Posterior vena cava (tissue), 2 donors: ENCODE measurements at places on chromosomes 1 and 21.
A peak's percentile ranks its signal among the peaks of the same experiment; 100 is the strongest.

DNA sequence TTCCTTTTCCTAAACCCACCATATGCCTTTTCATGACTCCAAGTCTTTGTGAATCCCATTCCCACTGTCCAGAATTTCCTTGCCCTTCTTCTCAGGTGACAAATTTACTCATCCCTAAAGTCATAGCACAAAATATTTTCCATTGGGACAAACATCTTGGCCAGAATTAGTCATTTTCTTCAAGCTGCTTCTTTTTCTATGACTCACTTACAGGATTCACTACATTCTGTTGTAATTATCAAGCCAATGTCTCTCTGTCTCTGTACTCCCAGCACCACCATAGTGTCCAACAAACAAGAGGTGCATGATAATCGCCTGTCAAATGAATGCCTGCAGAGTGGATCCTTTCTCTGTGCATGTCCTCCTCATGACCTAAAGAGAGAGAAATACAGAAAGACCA, 37.8 kb downstream of the SGIP1 start:
- no peak for DNase-seq

DNA sequence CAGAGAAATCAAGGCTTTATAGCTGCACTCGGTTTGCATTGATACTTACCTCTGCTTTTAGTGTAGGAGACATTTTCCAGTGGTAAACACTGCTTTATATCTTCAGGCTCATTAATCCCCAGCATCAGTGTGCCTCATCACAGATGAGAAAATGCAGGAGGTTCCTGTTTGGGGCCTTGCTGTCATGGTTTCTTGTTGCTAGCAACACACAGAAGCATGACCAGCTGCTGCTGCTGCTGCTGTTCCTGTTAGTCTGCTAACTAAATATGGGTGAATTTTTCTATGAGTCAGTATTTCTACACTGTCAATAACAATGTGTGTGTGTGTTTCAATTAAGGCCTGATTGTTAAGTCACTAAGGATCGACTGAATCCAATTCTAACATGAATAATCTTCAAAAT, 85.8 kb upstream of the RGS1 start:
- DNase-seq: peak; percentile 83

- no peak for DNase-seq
Observed at GRCh38 chr1:218587900-218588299, 242.8 kb downstream of the TGFB2 start.

- DNase-seq: no peak
Observed at GRCh38 chr1:237705462-237705861, 185.3 kb downstream of the ZP4 start.

- no peak for DNase-seq
Observed at GRCh38 chr1:935751-936231, 12.1 kb downstream of the SAMD11 start.

- DNase-seq: no peak
Observed at GRCh38 chr1:54125386-54126070, 27.3 kb downstream of the CDCP2 start.

GRCh38 chr21:45994086-45994661, 12.6 kb downstream of the COL6A1 start:
- DNase-seq: peak; percentile 75

- DNase-seq: peak; percentile 91
Observed at GRCh38 chr1:9280015-9280860, 12.5 kb upstream of the SPSB1 start.

DNA sequence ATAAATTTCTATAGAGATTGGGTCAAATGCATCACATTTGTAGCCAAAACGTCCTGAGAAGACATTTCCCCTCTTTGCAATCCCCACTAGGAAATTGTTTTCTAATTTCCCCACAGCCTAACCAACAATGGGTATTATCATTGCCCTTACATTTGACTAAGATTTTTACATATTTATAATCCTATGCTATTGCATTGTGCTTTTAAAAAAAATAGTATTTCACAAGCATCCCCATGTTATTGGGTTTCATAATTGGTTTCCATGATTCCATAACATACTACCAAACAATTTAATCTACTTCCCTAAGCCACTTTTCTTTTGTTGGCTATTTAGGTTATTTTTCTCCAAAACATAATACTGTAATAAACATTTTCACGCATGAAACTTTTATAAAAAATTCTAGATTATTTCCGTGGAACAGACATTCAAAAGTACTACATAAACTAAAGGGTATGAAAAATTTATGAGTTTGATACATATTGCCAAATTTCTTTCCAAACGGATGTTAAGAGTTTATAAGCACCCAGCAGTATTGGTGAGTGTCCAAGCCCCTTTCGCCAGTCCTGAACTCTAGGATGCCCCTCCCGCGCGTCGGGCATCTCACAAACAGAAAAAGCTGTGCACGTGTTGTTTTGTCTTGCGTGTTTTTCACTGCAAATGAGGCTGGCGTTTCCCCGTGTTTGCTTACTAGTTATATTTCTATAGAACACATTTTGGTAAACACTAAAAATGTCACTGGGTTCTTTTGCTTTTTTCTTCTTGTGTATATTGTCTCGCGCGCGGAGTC, 2.0 kb upstream of the LHX4 start:
- DNase-seq: peak; percentile 40

- no peak for DNase-seq
Observed at GRCh38 chr1:172377565-172377964, 42.9 kb upstream of the C1orf105 start.

DNA sequence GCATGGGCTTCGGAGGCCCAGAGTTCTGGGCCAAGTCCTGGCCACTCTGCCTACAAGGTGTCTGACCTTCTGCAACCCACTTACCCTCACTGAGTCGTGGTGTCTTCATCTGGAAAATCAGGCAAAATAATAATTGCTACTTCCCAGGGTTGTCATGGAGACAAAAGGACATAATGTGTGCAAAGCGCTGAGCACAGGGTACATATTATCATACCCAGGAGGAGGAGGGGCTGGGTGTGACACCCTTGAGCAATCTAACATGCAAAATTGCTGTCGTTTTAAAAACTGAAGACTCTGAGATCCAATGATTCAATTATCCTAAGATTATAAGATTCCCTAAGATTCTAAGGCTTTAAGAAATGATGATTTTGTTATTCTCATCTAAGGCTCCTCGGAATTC, 459.5 kb downstream of the PTPRU start:
- DNase-seq: no peak

GRCh38 chr1:19739628-19740027, 60.1 kb downstream of the TMCO4 start:
- no peak for DNase-seq

- DNase-seq: no peak
Observed at GRCh38 chr1:58713841-58714240, 14.0 kb upstream of the MYSM1 start.

DNA sequence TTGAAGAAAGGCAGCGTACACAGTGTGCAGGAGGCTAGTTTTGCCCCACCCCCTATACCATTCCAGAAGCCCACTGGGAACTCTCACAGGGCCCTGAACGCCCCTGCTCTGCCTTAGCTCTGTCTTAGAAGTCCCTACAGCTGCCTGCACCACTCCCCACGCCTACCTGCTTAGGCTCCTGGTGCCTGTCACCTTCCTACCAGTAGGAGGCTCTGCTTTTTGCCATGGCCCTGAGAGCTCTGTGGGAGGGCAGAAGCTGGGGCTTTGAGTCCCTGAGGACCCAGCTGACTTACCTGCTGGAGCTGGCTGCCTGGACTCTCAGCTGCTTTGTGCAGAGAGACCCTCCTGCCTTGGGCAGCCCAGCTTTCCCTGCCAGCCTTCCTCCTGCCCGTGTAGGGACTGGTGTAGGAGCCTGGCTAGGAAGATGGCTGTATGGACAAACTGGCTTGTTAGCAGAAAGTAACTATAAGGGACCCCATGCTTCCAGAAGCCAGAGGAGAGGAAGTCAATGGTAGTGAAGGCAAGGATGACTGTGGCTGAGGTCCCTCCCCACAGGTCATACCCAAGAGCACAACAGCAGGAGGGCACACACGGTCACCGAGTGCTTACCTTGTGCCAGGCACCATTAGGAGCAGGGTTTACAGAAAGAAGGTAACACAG, 9.8 kb upstream of the CELSR2 start:
- no peak for DNase-seq

DNA sequence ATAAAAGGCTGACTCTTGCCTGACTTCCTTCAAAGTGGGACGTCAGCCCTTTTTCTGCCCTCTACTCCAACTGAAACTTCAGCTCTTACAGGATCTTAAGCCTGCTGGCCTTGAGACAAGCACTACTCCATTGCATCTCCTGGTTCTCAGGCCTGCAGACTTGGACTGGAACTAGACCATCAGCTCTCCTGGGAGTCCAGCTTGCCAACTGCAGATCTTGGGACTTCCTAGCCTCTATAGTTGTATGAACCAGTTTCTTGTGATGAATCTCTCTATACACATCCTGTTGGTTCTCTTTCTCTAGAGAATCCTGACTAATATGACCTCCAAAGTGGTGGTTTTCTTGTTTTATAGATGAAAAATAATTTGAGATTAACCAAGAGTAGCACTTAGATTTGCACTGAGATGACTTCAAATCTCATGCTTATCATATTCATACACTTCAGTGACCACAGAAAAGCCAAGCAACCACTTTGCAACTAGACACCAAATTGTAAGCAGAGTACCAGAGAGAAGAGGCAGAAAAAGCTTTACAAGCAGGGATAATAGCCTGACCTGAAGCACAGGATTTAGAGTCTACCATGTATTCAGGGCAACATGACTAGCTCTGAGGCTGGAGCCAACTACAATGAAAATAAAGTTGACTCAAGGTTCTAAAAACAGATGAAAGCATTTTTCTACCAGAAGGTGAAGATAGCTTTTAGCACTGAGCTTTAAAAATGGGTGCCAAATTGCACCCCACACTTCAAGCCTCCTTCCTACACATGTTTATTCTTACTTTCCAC, 661.3 kb upstream of the USP24 start:
- peak; percentile 81 for DNase-seq

GRCh38 chr21:38494703-38495102, 3.6 kb downstream of the ERG start:
- DNase-seq: no peak

- no peak for DNase-seq
Observed at GRCh38 chr1:25651824-25652741, 35.5 kb downstream of the MAN1C1 start.

GRCh38 chr21:34284666-34285065, 79.1 kb upstream of the KCNE2 start:
- no peak for DNase-seq

DNA sequence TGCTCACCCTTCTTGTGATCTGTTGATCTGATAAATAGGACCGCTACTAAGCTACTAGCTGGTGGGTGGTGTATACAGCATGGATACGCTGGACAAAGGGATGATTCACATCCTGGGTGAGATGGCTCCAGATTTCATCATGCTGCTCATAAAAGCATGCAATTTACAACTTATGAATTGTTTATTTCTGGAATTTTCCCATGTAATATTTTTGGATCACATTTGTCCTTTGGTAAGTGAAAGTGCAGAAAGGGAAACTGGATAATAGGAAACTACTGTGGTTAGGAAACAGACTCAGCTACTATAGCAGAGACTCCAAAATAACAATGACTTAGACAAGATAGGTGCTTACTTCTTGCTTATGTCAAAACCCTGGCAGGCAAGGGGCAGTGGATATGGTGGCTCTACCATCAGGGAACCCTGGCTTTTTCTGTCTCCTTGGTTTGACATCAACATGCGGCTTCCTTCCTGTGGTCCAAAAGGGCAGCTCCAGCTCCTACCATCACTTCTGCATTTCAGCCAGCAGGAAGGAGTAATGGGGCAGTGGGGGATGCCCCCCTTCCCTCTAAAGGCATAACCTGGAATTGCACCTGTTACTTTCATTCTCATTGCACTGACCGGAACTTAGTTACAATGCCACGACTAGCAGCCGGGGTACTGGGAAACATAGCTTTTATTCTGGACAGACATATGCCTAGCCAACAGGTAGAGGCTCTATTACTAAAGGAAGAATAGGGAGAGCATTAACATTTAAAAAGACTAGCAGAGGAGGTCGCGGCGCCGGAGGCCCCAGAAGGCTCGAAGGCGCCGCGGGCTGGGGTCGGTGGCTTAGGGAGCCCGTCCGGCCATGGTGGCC, 13.8 kb upstream of the AK2 start:
- DNase-seq: no peak

- DNase-seq: no peak
Observed at GRCh38 chr21:16942703-16943102, 570.1 kb upstream of the CXADR start.

DNA sequence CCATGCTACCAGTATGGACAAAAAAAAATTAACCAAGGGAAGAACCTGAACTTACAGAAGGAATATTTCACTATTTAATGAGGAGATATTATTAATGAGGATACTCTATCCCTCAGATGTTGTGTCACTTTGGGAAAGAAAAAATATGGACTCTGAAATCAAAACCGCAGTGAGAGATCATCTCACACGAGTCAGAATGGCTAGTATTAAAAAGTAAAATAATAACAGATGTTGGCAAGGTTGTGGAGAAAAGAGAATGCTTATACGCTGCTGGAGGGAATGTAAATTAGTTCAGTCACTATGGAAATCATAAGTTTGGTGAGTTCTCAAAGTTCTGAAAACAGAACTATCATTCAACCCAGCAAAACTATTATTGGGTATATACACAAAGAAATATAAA, 30.9 kb downstream of the TNFSF4 start:
- DNase-seq: no peak

DNA sequence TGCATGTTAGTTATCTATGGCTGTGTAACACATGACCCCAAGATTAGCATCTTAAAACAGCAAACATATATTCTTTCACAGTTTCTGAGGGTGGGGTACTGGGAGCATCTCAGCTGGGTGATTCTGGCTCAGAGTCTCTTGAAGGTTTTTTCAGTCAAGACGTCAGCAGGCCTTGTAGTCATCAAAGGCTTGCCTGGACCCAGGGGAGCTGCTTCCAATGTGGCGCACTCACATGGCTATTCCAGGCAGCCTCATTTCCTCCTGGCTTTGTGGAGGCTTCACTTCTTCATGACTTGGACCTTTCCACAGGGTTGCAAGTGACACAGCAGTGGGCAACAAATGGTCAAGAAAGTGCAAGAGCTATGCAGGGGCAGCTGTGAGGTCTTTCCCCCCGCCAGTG, 114.7 kb downstream of the ACTL8 start:
- no peak for DNase-seq
